NCI-H524 (cell line): ENCODE measurements at places on chromosomes 2 and 18.

DNA sequence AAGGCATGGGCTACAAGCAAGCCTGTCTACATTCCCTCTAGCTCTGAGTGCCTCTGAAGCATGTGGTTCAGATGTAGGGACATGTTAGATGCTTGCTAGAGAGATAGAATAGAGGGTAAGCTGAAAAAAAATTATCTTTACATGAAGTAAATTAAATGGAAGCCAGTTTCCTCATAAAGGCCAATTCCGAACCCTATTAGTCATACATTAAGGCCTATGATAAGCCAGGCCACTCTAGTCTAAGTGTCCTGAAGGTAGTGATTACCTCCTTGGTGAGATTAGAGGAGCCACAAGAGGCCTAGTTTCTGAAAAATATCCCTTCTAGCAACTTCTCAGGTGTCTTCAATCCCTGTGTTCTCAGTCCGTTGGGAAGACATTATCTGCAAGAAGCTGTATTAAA is 72.4 kb upstream of the NPAS2 start:
- no peak for DNase-seq

- DNase-seq: no peak
Measured at GRCh38 chr2:33347856-33348255, 128.6 kb upstream of the RASGRP3 start.

DNA sequence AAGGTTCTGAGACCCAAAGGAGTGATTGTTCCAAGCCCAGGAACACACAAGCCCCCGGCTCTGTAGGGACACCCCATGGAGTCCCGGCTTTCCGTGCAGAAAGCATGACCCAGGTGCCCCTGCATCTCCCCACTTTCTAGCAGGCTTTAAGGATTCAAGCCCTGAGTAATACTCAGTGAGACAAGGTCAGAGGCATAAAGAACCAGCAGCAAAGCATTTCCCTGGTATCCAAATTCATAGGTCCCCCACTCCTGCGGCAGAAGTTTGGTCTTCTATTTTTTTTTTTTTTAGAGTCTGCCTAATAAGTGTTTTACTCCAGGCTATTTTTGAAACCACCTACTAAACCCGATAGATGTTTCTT is 16.3 kb downstream of the TSHZ1 start:
- DNase-seq: no peak

GRCh38 chr2:25365241-25365640 is 23.5 kb upstream of the DNMT3A start:
- no peak for DNase-seq

DNA sequence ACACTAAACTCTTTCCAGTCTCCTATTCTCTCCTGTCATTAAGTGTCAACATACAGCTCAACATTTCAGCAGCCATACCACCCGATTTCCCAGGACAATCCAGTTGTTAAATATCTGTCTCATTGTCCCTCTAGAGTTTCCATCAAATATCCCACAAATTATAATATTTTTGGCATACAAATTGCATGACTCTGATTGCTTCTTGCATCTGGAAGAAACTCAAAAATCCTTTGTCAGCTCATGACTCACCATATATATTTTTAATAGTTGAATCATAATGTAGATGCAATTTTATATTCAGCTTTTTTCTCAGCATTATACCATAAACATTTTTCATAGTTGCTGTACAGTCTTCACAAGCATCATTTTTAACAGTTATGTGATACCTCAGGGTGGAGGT is 7.2 kb downstream of the SLC30A3 start:
- DNase-seq: no peak

DNA sequence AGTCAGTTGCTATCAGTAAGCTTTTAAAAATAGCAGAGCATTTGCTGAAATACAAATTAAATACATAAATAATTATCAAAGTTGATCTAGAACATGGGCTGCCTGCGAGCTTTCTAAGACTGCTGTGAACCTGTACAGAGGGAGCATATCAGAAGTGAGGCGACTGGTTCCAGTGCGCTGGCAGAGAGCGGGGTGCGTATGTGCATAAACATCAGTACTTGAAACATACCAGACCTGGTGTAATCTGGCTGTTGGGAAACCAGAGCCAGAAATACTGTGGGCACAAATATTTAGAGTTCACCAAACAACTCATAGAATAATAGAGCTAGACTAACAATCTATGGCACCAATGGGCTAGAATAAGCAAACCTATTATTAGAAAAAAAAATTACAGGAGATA is 27.3 kb downstream of the PDIA6 start:
- DNase-seq: no peak

- DNase-seq: no peak
Measured at GRCh38 chr2:25674077-25674362, 643 bp upstream of the DTNB start.

- DNase-seq: no peak
Measured at GRCh38 chr18:54769526-54770464, 58.5 kb upstream of the RAB27B start.

GRCh38 chr18:22473366-22473765 is 55.7 kb upstream of the CTAGE1 start:
- DNase-seq: no peak

GRCh38 chr18:48986851-48987761 is 36.3 kb upstream of the SMAD7 start:
- no peak for DNase-seq

DNA sequence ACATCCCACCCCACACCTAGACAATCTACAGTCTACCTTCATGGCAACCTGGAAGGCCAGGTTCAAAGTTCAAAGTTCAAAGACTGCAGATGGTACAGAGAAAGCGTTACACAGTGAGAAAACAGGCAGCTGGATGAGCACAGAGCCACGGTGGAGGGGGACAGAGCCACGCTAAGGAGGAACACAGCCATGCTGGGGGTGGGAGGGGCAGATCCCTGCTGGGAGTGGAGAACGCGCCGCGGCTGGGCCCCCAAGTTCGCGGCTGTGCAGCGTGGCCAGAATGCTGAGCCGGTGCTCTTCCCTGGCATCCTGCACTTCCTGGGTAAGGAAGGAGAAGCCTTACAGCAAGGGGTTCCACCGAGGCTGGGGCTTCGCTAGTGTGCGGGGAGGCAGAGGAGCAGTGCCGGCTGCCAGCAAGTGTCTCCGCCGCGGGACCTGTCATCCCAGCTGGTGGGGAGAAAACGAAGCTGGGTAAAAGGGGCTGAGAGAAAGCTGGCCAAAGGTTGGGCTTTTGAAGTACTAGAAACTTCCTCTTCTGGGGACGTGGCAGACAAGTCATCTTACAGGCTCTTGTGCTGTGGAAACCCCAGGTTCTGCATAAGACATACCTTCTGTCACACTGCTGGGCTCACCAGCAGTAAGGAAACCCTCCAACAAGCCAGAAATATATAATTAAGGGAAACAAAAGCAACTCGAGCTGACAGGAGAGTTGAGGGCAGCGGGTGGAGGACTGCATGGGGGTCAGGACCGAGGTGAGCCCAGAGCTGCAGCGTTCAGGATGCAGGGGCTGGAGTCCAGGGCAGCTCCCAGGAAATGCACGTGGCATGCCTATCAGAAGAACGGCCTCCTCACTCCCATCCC is 115.5 kb downstream of the HDAC4 start:
- no peak for DNase-seq

GRCh38 chr18:51275712-51276476 is 78.4 kb upstream of the MEX3C start:
- peak; percentile 91 for DNase-seq

- no peak for DNase-seq
Measured at GRCh38 chr18:39751921-39752320, 2186.3 kb upstream of the CELF4 start.

GRCh38 chr2:223197046-223197445 is 145.1 kb downstream of the KCNE4 start:
- no peak for DNase-seq
